Foreskin fibroblast (primary cell): ENCODE measurements at places on chromosomes 12 and 14.
A peak's percentile ranks its signal among the peaks of the same experiment; 100 is the strongest.

DNA sequence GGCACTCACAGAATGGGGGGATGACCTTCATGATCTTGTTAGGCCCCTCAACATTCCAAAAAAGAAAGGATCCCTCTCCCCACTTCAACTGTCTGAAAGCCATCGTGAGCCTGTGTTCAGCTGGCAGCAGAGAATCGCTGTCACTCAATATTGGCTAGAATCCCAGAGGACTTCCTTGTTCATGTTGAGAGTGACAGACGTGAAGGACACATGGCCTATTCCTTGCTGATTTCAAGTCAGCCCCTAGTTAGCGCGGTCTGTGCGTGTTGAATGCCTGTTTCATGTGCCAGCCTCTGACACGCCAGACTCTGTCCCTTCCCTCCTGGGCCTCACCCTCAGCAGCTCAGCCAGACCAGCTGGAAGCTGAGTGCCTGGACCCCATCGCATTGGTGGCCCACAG lies 43.1 kb downstream of the DNAH10 start:
- no peak for DNase-seq

DNA sequence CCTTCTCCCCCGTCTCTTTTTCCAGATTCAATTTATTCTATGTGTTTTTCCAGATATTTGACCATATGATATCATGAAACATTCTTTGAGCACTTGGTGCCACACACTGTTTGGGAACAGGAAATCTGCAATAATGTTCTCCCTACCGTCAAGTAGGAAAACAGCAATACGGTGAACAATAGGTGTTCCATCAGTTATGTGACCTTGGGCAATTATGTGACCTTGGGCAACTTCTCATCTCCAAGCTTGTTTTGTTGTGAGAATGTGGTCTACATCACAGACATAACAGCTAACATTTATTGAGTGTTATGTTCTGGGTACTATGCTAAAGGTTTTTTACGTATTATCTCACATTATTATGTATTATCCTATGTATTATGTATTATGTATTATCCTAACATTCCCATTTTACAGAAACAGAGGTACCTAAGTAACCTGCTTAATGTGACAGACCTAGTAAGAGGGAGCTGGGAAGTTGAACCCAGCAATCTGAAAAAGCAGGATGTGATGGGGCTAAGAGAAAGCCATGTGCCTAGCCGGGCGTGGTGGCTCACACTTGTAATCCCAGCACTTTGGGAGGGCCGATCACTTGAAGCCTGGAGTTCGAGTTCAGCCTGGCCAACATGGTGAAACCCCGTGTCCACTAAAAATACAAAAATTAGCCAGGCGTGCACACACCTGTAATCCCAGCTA lies 1.2 kb upstream of the NEK9 start:
- no peak for DNase-seq

DNA sequence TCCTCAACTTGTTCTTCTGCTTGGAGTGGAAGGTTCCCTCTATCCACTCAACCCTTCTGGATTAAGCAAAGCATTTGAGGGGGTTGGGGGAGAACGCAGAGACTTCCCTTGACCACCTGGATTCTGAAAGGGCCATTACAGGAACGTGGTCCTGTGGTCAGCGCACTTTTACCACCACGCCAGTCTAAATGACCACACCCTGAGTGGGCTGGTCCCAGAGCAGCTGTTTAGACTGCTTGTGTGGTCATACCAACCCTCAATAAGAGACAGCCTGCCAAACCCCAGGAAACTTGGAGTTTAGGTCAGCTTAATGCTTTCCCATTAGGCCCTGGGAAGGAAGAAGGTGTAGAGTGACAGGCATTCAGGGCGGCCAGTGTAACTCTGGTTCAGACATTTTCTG lies 165.5 kb upstream of the ATP2B1 start:
- DNase-seq, result no peak

- no peak for DNase-seq
These were observed 3.8 kb downstream of the ENDOU start for GRCh38 chr12:47721431-47721973.

GRCh38 chr12:93741659-93742109 lies 64.5 kb downstream of the CRADD start:
- peak; percentile 33 for DNase-seq
